Stimulated activated CD8-positive, alpha-beta memory T cell treated with anti-CD3 and anti-CD28 coated beads, Interleukin-15, amount 100 ng/mL, for 4 hours (primary cell): ENCODE measurements at places on chromosomes 11 and 22.
A peak's percentile ranks its signal among the peaks of the same experiment; 100 is the strongest.

- no peak for DNase-seq
Observed at GRCh38 chr11:36540998-36541397, 26.8 kb upstream of the RAG1 start.

DNA sequence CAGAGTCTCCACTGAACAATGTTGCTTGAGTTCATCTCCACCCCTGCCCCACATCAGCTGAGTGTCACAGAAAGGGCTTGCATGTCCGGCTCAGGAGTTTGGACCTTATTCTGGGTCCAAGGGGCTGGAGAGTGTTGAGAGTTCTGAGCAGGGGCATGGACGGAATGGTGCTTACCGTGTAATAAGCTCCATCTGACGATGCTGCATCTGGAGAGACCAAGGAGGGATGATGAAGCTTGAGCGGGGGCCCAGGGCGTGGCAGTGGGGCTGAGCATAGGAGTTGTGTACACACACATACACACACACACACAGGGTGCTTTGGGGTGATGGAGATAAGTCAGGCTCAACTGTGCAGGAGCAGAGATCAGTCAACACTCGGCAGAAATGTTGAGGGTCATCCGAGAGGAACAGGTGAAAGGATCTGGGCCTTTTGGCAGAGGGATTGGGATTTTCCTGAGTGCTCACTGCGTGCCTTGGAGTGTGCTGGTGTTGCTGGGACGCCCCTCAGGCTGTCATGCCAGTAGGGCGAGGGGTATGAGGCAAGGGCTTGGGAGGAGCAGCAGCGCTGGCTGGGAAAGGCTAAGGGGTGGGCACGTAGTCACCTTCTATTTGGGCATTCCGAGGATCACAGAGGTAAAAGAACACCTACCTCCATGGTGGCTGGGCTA, 2.3 kb downstream of the USP35 start:
- no peak for DNase-seq

GRCh38 chr22:19085233-19085718, 36.9 kb downstream of the DGCR2 start:
- DNase-seq: no peak

- DNase-seq: no peak
Observed at GRCh38 chr22:45246060-45246985, 5.6 kb upstream of the KIAA0930 start.

DNA sequence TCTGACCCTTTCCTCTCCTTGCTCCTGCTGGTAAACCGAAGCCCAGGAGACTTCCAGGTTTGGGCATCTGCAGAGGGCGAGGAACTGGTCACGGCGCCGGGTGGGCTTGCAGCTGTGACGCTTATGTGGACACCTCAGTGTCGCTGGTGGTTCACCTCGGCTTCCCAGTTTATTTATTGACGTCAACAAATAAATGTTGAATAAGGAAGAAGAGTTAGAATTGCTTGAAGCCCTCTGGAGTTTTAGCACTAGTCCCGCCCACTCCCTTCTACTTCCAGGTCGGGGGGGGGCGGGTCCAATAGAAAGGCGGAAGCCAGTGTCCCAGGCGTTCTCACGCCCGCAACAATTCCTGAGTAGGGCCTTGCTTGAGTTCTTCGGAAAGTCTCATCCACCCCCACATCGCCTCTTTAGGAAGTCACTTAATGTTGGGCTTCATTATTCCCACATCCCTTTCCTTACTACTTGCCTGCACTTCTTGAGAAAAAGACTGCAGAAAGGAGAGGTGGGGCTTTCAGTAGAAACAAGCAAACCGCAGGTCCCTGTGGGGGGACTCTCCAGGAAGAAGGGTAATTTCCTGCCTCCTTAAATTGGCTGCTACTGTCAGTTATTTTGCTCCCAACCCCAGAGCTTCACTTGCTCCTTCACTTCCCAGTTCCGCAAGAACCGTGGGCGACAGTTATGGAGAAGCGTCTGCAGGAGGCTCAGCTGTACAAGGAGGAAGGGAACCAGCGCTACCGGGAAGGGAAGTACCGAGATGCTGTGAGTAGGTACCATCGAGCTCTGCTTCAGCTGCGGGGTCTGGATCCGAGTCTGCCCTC, at the start of gene TTC9C:
Gene TTC9C, plus strand, starts transcription at position 316 of the 818 bp plus-strand sequence. Its CDS starts 363 bp downstream, at position 679.
- DNase-seq: peak; percentile 71
